Kidney epithelial cell (primary cell): ENCODE measurements at places on chromosomes 7 and 10. TPM values are rescaled to one million over a fixed set of nuclear protein-coding genes. Genes with fewer than 3 reads are reported as not detected.

DNA sequence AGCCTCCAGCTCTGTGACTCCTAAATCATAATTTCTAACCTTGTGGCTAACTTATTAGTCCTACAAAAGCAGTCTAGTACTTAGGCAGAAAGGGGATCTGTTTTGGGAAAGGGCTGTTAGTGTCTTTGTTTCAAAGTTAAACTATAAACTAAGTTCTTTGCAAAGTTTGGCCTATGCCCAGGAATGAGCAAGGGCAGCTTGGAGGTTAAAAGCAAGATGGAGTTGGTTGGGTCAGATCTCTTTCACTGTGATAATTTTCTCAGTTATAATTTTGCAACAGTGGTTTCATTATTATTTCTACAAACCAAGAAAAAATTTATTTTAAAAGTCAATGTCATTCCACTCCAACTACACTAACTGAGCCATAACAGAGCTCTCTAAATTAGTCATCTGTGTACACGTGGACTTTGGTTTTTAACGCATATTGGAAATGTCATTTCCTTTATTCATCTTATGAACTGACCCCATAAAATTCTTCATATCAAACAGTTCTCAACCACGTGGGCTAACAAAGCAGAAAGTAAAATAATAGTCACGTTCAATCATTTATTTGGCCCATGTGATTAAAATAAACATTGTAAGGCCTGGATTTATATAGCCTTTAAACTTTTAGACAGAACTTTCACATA is 143.2 kb upstream of the C7orf33 start:
- no peak for DNase-seq

The ANKRD2 gene
- total RNA-seq = 0.08 TPM in 1 of 2 replicates, not detected in the other

- DNase-seq = peak; percentile 21
These were observed 52.0 kb downstream of the P4HA1 start for GRCh38 chr10:73044378-73045285.

DNA sequence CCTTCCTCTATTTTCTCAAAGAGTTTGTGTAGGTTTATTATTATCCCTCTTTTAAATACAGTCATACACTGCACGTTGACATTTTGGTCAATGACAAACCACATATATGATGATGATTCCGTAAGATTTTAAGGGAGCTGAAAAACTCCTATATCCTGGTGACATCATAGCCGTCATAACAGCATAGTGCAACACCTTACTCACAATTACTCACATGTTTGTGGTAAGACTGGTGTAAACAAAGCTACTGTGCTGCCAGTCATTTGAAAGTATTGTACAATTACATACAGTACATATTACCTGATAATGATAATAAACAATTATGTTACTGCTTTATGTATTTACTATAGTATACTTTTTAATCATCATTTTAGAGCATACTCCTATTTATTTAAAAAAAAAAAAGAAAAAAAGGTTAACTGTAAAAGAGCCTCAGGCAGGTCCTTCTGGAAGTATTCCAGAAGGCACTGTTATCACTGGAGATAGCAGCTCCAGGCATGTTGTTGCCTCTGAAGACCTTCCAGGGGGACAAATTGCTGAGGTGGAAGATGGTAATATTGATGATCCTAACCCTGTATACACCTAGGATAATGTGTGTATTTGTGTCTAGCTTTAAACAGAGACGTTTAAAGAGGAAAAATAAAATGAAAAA is 123.3 kb upstream of the CDK1 start:
- no peak for DNase-seq

The AKR1D1 gene
- 0.08 TPM in 1 of 2 replicates, not detected in the other for total RNA-seq

- DNase-seq = no peak
These were observed 22.4 kb upstream of the MICU1 start for GRCh38 chr10:72648301-72648700.

DNA sequence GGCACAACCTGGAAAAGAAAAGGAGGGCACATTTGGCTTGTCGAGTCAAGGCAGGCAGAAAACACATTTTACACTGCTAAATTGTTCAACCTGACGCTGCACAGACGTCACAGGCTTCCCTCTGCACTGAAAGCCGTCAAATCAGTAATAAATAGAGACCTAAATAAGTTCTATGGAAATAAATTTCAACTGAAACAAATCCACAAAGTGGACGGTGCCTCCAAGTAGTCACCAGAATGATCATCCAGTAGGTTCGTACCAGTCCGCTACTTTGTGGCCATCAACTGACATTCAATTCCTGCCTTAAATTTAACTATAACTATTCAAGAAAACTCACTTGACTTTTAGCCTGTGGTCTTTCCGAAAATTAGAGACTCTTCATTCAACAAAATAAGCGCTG is 49.0 kb downstream of the NPVF start:
- DNase-seq = no peak
